T-helper 2 cell treated with Interferon-gamma antibody and Interleukin-4, amounts not matched to agents 5 μg/mL and 100 μg/mL, for 36 hours (primary cell): ENCODE measurements at places on chromosomes 1 and 21.

DNA sequence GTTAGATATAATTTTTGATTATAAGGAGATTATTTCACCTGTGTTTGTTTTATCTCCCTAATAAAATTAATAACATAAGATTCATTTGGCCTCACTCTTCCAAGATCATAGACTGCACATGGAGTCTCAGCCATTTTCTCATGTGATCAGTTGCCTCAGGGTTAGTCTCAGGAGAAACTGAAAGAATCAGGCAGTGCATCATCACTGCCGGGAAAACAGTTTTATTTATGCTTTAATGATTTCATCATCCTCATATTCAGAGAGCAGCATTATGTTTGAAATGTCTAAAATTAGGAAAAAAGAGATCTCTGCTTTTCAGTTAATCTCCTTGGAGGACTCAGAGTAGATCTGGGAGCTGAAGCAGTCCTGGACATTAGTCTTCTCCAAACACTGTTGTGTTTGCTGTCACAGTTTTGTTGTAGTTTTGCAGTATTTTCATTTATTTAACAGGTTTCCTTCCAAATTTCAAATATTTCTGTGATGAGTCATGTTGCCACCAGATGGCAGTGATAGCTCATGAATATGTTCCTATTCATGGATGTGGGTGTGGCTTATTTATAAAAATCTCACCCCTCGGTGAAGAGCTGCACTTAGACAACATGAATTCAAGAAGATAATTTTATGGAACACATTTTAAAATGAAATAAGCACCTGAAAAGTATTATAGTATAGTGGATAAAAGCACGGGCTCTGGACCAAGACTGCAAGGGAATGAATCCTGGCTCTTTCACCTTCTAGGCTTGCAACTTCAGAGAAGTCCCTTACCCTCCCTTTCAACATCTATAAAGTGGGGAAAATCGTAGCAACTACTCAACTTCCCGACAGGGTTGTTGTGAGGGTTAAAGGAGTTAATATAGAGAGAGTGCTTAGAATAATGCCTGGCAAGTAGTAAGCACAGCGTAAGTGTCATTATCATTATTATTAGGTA is 31.2 kb downstream of the CHD1L start:
- no peak for DNase-seq

- no peak for DNase-seq
Measured at GRCh38 chr21:43338951-43339350, 88.0 kb downstream of the SIK1 start.

GRCh38 chr1:215842905-215843304 is 275.8 kb downstream of the KCTD3 start:
- no peak for DNase-seq

- no peak for DNase-seq
Measured at GRCh38 chr1:116751146-116751545, 3.1 kb upstream of the CD2 start.

GRCh38 chr1:157646144-157646543 is 48.3 kb upstream of the FCRL4 start:
- no peak for DNase-seq

DNA sequence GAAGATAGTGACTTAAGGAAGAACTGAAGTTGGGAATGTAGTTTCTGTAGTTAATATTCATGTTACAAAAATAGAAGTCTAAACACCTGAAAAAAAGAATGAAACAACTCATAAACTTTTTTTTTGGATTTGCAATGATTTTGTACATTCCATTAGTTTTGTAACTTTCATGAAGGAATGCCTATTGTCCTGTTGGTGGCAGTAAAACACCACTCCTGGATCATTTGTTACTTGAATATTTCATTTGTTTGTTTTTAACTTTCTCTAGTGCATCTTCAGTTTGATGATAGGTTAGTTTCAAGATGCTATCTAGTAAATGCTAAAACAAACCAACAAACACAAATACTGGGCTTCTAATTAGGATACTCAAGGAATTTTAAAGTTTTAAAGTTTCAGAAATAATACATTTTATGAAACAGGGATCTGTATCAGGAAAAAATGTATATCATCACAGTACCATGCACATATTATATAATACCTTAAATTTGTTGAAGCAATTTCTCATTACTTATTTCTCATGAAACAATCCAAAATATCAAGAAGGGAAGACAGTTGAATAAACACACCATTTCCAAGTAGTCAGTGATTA is 229.7 kb upstream of the CACYBP start:
- DNase-seq = no peak

- no peak for DNase-seq
Measured at GRCh38 chr1:56925193-56925592, 40.6 kb downstream of the C8B start.

GRCh38 chr21:45363921-45364467 is 41.0 kb upstream of the COL18A1 start:
- peak; percentile 56 for DNase-seq

- no peak for DNase-seq
Measured at GRCh38 chr1:173903827-173904531, 13.1 kb downstream of the SERPINC1 start.

GRCh38 chr1:83691953-83692500 is 306.9 kb downstream of the TTLL7 start:
- no peak for DNase-seq

GRCh38 chr1:36590264-36590663 is 107.6 kb upstream of the CSF3R start:
- no peak for DNase-seq

DNA sequence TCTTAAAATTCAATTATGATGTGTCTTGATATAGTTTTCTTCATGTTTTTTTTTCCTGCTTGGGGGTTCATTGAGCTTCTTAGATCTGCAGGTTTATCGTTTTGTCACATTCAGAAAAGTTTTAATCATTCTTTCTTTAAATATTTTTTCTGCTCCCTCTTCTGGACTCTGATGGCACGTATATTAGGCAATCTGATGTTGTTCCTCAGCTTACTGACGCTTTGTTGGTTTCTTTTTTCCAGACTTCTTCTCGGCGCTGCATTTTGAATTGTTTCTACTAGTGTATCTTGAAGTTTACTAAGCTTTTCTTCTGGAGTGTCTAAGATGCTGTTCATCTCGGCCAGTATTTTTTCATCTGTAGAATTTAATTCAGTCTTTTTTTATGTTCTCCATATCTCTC is 44.8 kb upstream of the FMOD start:
- DNase-seq = no peak

DNA sequence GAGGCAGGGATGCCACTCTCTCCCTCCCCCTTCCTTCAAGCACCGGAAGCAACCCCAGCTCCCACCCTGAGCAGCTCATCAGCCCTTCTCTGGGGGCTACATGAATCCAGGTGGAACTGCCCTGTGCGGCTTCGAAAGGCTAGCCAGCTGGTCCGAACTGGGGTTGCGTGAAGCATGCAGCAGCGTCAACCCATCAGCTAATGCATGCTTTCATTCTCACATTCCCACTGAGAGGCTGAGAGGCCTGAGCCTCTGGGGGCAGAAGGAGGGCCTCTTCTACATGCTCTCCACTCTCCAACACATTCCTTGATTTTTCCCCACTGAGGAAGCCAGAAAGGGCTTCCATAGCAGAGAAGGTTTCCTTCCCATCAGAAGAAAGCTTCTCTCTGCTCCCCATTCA is 5.6 kb downstream of the RXRG start:
- DNase-seq = no peak

DNA sequence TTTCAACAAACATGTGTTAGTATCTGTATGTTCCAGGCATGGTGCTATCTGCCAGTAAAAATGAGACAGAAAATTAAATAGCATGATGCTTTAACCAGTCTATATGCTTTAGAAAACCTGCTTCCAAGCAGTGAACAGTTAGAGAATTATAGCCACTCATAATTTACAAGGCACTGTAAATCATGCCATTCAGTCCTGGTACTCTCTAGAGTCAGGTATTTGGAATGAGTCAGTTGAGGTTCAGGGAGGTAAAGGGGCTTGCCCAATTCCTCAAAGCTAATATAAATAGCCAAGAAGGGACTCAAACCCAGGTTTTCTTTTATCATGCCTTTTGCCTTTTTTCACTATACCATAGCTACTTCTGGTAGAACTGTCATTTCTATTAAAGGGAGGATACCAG is 184.4 kb downstream of the NFIA start:
- no peak for DNase-seq

- no peak for DNase-seq
Measured at GRCh38 chr1:215453440-215453839, 113.7 kb upstream of the KCTD3 start.

DNA sequence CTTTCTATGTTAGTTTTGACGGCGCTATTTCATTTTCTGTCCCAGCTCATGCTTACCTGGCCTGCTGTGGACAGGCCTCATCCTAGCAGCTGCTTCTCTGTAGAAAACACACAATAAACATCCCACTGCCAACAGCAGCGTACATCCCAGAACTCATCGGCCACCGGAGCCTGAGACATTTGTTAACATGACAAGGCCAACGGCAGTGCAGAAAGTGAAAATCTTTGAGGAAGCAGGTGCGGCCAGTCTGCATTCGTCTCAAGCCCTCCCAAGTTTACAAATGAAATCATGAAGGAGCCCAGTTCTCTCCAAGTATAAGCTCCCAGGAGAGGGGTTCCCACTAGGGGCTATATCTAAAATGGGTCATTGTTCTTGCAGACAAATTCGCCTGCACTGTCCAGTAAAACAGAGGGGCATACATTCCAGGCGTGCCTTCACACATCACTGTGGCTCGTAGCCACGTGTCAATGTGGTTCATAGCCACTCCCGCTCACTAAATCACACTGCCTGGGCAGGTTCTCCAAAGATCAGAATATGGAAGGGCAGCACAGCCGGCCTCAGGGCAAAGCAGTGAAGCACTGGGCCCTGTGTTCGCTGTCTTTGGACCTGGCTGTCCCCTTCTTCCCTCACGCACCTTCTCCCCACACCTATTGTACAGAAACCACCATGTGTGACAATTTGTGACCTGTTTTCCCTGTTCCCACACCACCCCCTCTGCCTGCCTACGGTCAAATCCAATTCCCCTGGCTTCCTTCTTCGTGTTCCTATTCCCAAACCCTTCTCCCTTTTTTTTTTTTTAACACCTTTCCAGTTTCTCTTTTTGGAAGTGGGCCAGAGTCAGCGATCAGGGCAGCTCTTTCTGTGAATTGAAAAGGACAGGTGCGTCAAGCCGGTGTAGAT is 27.0 kb upstream of the ABCG1 start:
- no peak for DNase-seq

DNA sequence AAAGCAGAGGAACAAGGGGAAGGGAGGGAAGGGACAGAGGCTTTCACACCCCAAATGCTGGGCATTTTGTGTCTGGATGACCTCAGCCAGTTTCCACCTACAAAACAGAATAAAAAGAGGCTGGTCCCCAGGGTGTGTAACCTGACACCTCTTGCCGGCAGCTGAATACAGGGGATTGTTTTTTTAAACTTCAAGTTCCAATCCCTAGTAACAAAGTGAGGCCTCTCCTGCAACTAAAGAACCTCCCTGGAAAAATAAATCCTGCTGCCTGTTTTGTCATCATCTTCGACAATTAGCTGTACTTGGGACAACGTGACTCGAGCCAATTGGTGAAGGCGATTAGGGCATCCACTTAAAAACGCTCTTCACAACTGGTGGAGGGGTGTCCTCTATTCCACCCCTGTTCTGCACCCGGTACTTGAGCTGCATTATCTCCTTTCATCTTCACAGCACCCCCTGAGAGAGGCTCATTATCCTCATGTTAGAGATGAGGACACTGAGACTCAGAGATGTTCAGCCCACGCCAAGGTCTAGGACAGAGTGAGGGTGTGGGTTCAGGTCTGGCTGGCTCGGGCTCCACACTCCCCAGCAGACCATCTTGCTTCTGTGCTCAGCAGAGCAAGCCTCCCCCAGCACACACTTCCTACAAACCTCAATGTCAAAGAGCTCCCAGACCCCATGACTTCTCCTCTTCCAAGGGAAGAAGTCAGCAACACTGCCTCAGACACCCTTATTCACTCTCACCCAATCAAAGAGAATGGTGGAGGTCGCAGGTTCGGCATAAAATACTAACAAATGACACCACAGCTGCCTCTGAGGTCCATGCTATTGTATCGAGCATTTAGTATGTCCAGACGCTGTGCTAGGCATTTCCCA is 15.2 kb downstream of the ITPKB start:
- no peak for DNase-seq

- no peak for DNase-seq
Measured at GRCh38 chr1:227794817-227795192, 20.7 kb upstream of the PRSS38 start.

GRCh38 chr1:199948587-199949280 is 78.8 kb upstream of the NR5A2 start:
- no peak for DNase-seq

DNA sequence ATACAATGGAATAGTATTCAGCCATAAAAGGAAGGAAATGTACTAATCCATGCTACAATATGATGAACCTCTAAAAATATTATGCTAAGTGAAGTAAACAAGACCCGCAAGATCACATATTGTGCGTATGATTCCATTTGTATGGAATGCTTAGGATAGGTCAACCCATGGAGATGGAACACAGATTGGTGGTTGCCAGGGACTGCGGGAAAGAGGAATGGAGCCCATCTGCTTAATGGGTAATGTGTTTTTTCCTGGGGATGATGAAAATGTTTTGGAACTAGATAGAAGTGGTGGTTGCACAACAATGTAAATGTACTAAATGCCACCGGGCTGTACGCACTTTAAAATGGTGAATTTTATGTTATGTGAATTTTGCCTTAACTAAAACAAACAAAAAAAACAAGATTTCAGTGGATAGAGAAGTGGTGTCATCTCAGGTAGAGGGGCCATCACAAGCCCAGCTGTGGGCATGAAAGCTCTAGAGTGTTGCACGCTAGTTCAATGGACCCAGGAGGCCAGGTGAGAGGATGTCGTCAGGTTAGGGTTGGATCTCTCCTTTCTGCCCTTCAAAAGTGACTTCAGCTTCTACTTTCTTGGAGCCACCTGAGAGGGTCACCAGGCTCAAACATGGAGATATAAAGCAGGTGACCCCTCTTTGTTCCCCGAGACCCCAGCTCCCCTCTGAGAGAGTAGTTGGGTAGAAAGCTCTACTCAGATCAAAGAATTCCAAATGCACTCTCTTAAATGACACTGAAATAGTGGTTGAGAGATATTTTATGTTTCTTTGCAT is 2.5 kb downstream of the C1orf115 start:
- no peak for DNase-seq

DNA sequence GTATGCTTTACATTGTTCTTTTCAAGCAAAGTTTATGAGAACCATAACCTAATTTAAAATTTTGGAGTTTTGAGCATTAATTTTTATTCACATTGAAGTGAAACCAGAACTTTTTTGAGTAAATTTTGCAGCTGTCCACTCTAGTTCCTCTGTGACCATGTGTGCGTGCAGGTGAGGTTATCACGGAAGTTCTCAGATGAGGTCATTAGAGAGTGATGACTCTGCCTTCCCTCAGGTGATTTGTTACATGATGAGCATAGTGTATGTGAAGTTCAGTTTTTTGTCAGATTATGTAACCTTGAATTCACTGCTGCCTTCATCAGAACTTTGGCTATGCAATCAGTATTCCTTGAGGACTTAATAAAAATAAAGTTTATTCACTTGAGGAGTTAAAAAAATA is 828.2 kb downstream of the ADGRL2 start:
- no peak for DNase-seq
